ENCODE measurements at places on chromosomes 13 and 19.

DNA sequence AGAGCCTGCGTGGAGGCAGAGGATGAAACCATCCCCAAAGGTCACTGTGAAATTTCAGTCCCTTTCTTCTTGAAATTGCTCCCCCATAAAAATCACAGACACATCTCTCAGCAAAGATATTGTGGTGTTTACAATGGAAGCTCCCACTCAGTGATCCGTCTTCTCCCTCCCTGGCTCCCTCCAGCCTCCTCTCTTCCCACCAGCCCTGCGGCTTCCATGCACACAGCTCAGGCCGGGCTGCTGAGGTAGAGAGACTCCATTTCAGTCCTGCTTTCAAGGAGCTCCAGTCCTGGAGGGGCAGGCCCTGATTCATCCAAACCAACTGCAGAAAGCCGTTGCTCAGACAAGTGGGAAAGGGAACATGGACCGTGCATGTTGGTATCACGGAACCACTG, 24.0 kb upstream of the MIER2 start:
- DNase-seq, result no peak

DNA sequence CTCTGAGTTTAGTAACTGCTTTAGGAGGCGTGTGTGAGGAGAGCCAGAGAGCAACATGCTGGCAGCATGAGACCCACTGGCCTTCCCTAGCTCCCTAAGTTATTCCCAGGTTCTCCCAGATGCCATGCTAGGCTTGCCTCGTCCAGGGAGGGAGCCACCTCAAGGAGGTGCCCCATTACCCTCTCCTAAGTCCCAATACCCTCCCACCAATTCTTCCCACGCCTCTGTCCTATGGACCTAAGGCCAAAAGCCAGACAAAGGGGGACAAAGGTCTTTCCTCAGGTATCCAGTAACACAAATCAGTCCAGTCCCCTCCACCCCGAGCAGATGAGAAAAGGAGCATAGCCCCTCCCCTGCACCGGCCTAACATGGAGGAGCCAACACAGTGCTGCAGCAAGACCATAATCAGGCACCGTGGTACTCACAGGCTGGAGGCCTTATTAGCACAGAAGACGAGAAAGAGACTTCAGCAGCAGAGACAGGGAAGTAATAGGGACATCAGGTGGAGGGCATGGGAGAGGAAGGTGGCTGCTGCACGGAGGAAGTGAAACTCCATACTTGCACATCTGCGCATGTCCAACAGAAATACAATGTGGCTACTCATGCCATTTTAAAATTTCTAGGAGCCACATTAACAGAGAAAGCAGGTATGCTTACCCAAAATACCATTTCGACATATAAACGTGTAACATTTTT, 46.3 kb downstream of the BRD4 start:
- no peak for DNase-seq

- no peak for DNase-seq
These were observed 128.3 kb downstream of the ATP11A start for GRCh38 chr13:112818040-112818697.

- DNase-seq, result no peak
These were observed 441.7 kb downstream of the IRS2 start for GRCh38 chr13:109344552-109345157.

DNA sequence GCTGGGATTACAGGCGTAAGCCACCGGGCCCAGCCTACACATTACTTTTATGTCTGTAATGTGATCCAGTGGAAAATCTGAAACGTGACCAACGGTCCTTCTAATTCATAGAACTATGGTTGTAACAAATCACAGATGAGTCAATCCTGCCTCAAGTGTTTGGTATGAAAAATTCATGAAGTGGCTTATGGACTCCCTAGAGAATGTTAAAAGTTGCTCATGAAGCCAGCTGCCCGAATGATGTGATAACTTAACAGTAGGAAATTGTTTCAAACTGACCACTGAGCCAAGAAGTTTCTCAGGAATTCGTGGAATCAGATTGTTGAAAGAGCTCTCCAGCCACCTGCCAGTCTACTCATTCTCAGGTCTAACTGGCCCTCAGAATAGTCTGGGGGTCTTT, 59.4 kb upstream of the FARP1 start:
- no peak for DNase-seq

DNA sequence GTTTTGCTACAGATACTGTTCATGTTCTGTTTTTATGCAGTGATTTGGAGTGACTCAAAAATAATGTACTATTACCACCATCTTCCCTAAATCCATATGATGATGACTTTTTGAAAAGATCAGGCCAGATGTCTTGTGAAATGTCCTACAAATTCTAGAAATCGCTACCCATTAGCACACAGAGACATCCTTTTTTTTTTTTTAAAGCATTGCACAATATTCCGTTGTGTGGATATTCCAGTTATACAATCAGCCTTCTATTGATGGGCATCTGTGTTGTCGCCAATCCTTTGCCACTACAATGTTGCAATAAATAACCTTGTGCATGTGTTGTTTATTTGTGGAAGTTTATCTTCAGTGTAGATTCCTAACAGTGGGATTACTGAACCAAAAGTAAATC, 24.5 kb downstream of the ZDHHC20 start:
- no peak for DNase-seq

DNA sequence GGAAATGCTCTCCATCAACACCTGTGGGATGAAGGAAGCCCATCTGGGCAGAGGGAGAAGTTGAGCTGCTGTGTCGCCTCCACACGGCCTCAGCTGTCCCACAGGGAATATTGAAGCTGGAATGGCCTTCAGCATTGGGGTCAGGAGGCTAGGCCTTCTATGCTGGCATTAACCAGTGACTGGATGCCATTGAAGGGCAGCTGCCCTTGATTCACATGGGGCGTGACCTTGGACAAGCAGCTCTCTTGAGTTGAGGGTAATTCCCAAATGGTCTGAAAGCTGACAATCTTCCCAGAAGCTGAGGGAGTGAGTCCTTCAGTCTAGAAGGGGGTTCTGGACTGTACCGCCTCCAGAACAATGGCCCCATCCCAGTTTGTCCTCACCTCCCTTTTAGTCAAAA, 6.7 kb downstream of the BCL3 start:
- no peak for DNase-seq

DNA sequence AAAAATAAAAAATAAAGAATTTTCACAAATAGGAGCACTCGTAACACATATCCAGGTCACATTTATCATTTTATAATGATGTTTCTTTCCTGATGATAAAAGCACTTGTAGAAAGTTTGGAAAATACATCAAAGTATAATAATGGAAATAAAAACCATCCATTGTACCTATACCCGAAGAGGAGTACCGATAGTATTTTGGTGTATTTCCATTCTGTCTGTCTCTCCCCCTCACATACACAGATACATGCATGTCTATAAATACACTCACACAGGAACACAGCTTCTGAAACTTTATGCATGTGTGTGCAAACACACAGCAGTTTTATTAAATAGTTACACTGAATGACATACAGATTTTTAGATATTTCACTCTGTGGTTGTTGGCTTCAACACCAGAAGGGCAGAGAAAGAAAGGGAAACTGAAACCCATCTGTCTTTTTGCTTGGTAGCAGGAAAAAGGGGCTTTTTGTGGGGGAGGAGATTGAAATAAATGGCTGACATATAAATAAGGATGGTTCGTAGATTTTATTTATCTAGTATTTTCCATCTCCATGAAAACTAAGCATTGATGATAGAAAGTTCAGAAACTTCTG, 114.8 kb downstream of the LRCH1 start:
- no peak for DNase-seq

DNA sequence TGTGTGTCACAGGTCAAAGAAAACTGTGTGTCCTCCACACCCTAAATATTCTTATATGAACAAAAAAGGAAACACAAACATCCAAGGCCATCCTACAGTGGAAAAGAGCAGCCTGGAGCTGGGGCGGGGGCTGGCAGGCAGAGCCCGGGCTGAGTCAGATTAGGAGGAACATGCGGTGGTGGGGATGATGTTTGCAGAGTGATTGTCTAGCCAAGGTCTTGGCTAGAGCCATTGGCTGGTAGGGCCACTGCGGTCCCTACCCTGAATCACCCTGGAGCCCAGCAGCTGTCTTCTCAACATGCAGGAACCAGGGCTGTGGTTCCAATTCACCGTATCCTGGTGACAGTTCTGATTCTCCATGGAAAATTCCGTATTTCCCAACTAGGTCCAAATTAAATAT, 439.5 kb downstream of the FGF9 start:
- DNase-seq, result no peak

DNA sequence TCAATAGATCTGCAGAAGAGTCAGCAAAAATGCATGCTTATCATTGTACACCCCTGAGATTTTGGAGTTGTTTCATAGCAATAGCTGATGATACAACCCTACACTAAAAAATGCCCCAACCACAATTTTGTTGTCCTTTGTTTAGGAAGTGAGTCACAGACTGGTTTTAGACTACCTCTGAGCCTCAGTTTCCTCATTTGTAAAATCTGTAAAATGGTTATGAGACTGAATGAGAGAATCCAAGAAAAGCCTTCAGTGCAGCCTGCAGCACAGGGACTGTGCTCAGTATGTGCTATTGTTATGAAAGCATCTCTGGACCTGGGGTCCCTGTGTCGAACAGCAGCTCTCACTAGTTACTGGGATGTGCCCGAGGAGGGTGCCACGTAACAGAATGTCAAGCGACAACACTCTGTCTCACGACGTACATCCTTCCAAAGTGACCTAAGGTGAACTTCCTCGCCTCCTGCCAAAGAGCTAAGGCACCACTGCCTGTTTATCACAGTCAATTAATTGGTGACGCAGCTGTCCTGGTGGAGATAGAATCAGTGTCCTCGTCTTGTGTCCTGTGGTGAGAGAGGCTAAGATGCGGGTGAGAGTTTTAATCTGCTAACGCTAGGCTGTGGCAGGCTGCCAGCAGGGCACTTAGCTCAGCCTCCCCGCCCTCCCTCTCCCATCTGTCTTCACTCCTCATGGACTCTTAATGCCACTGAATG, 18.1 kb downstream of the DHRS12 start:
- no peak for DNase-seq

- DNase-seq, result peak; percentile 67
These were observed 12.1 kb upstream of the GPR4 start for GRCh38 chr19:45613926-45614725.

- DNase-seq, result no peak
These were observed 26.2 kb downstream of the TMED1 start for GRCh38 chr19:10809651-10810285.

GRCh38 chr13:40206241-40207000, 460.0 kb downstream of the FOXO1 start:
- peak; percentile 55 for DNase-seq

GRCh38 chr13:105341758-105342157, 1193.7 kb downstream of the EFNB2 start:
- no peak for DNase-seq

DNA sequence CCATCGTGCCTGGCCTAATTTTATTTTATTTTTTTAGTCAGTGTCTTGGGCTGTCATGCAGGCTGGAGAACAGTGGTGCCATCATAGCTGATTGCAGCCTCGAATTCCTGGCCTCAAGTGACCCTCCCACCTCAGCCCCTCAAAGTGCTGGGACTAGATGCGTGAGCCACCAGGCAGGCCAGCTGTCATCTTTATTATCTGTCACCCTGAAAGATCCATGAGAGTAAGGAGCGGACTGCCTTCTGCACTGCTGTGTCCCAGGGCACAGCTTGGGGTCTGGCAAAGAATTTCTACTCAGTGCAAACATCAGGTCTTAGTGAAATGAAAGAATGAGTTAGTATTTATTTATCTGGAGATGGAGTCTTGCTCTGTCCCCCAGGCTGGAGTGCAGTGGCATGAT, 9.5 kb upstream of the TLE5 start:
- no peak for DNase-seq

DNA sequence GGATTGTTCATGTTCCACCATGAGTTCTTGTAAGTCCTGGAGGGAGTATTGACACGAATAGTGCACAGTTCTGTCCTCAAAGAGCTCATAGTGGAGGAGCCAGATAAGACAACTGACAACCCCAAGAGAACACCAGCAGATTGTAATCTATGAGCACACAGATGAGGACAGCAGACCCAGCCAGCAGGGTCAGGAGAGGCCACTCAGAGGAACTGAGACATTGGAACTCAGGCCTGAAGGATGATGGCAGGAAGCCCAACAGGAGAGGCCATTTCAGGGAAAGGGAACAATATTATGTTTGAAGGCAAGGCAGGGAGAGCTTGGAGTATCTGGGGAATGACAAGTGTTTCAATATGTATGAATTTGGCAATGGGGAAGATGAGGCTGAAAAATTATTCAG, 63.7 kb upstream of the IPO5 start:
- DNase-seq, result no peak

DNA sequence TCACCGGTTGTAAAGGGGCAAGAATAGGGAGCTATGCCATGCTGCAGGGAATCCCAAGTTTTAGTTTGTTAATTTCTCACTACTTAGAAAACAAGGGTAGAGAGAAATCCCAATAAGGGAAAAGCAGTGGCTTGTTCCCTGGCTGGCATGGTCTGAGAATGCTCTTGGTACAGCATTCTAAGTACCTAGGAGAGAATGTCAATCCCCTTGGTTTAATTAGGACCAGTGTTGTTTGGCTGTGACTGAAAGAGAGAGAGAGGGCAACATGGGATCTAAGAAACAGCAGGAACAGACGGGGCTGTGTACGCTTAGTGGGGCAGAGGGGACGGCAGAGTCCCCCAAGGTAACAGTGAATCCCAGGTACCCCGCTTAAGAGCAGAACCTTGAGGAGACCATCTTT, 228.8 kb downstream of the PCDH9 start:
- DNase-seq, result no peak

- DNase-seq, result no peak
These were observed 1.9 kb downstream of the ZNF417 start for GRCh38 chr19:57914531-57914930.

GRCh38 chr19:39365531-39365930, 23.3 kb downstream of the SAMD4B start:
- no peak for DNase-seq

GRCh38 chr19:3518255-3518654, 12.1 kb downstream of the FZR1 start:
- no peak for DNase-seq

DNA sequence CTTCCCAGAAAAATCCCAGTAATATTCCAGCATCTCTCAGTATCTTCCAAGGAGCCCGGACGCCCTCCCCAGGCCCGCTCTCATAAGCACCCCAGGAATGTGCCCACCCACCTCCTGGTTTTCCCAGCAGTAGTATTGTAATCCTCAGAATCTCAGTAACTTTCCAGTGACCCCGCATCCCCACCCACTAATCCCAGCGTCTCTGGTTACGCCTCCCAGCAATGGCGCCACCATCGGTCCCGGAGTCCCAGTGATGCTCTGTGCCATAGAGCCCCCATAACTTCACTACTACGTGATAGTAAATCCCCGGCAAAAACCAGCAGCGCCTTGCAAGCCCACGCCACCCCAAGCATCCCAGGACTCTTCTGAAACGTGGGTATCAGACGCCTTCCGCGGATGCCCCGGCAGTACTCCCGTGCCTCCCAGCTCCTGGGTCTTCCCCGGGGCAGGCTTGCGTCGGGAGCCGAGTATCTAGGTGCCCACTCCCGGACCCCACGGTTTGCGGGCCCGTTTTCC, 928 bp upstream of the PNPLA6 start:
- no peak for DNase-seq

Data from activated T-cell treated with anti-CD3 and anti-CD28 coated beads, Interleukin-2, amount 50 U/mL, for 72 hours (primary cell).